HuH-7 (cell line): ENCODE measurements at places on chromosomes 7 and 10.

- no peak for DNase-seq
Measured at GRCh38 chr7:36985866-36986400, 261.6 kb upstream of the AOAH start.

DNA sequence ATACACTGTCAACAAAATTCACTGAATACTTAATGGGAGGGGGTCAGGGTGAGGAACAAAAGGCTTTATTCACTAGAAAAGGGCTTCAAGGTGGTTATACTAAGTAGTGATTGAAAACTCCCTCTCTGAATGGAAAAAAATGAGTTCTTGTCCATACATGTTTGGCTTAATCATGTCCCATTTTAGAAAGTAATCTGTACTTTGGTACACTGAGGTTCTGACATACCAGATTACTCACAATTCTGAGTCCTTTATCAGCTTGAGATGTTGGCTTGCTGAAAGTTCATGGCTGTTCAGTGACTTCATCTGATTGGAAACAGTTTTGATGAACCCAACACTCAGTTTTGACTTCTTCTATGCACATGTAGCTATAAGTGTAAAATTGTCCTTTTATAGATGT, 12.8 kb upstream of the NOBOX start:
- no peak for DNase-seq

GRCh38 chr7:121126801-121127534, 138.5 kb downstream of the CPED1 start:
- no peak for DNase-seq

DNA sequence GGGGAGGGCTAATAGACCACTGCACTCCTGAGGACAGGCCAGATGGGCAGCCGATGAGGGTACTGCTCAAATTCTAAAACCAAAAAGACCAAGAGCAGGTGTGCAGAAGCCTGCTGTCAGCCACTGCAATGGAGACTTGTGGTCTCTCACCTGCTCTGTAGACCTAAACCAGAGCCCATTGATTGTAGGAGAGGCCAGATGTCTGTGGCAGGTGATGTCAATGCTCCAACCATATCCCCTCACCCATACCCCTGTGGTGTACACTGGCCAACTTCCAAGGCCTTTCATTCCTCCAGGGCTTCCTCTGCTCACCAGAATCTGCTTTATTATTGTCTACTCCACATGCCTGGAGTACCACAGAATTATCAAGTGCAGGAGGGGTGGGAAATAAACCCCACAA, 116.9 kb upstream of the CHST15 start:
- no peak for DNase-seq

GRCh38 chr7:133394369-133394768, 141.5 kb downstream of the EXOC4 start:
- no peak for DNase-seq

DNA sequence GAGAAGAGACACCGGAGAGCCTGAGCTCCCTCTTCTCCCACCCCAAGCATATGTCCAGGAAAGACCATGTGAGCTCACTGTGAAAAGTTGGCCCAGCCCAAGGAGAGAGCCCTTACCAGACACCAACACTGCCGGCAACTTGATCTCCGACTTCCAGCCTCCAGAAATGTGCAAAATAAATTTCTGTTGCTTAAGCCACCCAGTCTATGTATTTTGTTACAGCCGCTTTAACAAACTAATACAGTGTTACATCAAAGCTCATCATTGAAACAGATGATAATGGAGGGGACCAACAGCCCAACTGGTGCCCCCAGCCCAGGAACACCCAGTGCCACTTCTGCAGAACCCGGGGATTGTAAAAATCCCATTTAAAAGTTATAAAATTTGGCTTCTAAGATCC, 18.9 kb downstream of the RGR start:
- no peak for DNase-seq

DNA sequence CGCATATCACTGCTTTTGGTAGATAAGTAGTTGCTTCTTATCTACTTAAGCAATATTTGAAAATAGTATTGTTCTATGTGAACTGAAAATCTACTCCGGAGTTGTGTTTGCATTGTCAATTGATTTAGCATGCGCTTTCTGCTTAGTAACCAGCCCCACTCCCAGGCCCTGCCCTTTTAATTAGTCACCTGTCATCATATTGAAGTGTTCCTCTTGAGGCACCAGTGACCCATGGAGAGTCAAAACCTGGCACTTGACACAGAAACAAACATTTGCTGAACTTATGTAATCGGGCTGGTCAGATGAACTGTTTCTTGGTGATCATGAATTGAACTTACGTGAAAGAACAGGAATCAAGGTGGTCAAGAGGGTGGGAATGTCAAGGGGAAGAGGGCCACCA, 27.8 kb upstream of the CDHR3 start:
- DNase-seq: no peak

DNA sequence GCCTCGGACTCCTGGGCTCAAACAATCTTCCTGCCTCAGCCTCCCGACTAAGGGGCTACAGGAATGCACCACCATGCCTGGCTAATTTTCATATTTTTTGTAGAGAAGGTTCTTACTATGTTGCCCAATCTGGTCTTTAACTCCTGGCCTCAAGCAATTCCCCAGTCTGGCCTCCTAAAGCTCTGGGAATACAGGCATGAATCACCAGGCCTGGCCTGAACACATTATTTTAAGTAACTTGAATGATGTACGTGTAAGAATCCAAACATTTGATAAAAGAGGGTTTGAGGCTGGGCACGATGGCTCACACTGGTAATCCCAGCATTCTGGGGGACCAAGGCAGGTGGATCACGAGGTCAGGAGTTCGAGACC, 13.0 kb upstream of the BAMBI start:
- DNase-seq: no peak

- DNase-seq: no peak
Measured at GRCh38 chr7:44338600-44338999, 13.2 kb upstream of the CAMK2B start.

DNA sequence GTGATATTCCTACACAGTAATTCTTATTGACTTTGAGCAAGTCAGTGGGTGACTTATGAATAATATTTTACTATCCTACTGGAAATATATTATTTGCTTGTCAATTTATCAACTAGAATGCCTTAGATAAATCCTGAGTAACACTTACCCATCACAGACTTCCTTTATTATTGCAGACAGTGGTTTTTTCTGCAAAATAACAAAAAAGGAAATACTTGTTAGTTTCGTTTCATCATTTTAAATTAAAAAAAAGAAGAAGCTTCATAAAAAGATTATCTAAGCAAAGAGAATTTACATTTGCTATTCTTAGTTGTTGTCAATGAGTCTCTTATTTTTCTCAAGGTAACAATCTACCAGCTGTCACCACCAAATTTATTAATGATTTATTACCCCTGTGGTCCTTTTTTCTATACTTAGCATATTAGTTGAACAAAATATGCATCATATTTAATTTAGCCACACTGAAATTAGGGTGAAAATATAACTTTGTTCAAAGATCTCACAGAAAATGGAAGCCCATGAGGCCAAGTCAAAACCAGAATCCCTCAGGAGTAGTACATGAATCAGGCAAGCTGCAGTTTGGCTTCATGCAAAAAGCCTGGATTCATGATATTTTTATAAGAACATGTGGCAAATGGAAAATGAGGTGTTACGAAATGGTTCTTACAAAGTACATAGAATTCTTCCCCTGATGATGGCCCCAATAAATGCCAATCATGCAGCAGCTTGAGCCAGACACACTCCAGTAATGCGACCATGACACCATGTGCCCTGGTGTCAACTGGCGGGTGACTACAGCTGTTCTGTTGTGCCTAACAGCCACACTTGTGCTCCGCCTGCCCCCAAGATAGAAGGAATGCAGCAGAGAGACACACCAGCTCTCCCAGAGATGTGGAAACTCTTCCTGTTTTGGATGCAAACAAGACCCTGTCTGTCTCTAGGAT, 132.6 kb downstream of the ELMO1 start:
- no peak for DNase-seq

DNA sequence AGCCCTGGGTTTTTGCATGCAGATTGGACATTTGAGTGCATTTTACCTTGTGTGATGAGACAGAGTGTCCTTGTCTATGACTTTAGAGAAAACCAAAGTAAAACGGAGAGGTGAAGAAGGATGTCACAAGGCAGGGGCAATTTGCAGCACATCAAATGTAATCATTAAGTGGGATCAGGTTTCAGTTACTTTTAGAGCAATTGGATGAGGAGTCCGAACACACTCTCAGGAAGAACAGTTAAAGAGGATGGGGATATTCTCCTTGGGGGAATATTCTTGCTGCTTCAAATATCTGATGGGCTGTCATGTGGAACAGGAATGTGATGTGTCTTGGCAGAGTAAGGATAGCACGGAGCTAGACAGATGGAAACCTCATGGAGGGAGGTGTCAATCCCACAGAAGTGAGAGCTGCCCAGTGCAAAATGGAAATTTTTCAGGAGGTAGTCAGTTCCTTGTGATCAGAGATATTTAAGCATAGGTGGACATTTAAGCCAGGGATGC, 757 bp downstream of the RAB19 start:
- DNase-seq: no peak

DNA sequence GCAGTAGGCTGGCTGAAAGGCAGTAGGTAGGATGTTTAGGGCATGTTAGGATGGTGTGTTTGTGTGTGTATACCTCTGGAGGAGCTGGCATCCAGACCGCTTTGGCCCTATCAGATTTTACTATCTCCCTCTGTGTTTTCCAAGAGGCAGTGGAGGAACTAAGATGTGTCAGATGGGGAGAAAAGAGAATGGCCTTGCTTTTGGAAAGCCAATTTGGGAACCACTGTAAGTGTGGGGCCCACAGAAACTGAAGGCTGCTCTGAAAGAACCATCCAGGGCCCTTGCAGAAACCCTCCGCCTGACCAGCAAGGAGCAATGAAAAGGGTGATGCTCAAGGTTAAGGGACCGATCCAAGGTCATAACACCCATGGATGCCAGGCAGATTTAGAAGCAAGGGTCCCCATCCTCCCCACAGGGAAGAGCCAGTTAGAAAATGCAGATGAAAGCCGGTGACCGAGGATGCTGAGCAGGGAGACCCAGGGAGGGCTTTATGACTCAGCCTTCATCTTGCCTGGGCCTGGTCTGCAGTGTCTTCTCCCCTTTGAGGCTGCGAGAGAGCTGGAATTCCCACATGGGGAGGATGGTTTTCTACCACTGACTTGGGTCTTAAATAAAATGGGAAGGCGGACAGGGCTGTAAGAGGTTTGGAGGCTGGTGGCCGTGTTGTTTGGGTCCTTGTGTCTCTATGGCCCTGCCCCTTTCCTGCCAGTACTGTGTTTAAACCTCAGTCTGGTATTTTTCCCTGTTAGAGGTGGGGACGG, 275.8 kb downstream of the LRMDA start:
- no peak for DNase-seq

DNA sequence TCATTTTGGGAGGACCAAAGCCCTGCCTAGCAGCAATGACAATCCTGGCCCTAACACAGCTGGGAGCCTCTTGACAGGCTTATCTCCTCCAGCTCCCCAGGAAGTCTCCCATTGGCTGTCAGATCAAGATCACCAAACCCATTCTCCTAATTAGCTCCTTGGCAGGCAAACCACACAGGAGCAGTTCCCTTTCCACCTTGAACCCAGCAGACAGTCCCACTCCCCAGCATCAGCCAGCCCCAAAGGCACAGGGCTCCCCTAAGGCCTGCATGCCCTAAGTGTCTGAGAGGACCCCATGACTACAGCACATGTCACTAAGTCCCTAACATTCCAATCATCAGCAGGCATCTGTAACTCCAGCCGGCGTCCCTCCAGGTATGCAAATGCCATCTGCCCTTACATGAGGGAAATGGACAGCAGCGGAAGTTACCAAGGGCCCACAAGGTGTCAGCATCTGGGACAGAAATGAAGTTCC, 348.5 kb downstream of the KCNMA1 start:
- DNase-seq: no peak

DNA sequence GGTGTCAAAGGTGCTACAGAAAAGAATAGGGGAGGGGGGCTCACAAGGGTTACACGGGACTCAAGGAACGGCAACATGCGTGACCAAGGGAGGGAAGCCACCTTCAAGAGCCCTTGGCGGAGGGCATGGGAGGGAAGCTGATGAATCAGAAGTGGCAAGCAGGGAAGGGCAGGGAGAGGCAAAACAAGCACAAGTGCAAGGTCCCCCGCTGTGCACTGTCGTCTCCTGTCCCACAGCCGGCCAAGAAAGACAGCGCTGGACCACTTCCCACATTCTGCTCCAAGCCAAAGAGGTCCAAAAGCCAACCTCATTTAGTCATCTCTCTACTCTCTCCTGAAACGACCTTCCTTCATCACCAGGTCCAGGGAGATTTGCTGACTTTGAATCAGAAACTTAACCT, 102.7 kb downstream of the CALN1 start:
- no peak for DNase-seq

DNA sequence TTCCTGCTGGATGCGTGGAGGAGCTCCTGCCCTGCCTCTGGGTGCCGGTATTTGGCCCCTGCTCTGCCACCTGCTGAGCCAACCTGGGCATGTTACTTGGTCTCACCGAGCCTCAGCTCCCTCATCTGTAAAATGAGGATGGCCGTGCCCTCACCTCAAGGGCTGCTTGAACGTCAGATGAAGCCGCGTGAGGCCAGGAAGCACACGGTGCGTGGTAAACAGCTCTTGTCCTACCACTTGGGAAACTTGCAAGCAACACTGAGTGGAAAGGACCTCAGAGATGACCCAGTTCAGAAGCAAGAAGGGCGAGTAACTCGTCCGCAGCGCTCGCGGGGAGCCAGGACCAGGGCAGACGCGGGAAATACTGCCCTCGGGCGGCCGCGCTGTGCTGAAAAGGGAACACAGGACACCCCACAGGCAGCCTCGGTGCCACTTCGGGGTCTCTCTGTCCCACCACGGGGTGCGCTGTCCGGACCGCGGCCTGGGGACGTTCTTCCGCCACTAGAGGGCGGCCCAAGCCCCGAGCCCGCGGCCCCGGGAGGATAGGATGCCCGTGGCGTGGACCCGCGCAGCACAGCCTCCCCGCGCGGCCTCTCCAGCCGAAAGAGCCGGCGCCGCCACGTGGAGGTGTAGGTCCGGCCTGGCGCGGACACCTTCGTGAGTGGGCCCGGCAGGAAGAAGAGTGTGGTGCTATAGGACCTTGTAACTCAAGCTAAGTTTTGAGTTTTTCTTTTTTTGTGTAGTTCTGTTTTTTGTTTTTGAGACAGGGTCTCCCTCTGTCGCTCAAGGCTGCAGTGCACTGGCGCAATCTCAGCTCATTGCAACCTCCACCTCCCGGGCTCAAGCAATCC, 94.1 kb downstream of the PRKAG2 start:
- DNase-seq: peak; percentile 95

- DNase-seq: no peak
Measured at GRCh38 chr7:131012477-131013031, 278.5 kb upstream of the KLF14 start.

DNA sequence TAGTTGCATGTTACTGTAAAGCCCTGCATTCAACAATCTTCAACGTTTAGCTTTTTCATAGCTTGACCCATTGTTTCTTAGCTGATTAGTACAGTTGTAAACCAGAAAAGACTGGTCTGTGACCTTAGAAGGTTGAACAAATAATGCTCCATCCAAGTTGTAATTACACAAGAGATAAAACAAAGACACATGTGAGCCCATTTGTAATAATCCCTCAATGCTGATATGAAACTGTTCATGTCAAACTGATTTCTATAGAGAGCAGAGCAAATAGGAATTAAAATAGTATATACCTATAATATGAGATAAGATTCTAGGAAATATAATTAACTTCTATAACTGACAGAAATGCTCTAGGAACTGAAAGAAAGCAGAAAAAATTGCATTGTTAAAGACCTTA, 94.7 kb upstream of the SLC25A13 start:
- no peak for DNase-seq
